Stimulated activated naive CD4-positive, alpha-beta T cell treated with Interleukin-2 at 50 U/mL for 16 hours (primary cell): ENCODE measurements at places on chromosomes 7 and 10.

DNA sequence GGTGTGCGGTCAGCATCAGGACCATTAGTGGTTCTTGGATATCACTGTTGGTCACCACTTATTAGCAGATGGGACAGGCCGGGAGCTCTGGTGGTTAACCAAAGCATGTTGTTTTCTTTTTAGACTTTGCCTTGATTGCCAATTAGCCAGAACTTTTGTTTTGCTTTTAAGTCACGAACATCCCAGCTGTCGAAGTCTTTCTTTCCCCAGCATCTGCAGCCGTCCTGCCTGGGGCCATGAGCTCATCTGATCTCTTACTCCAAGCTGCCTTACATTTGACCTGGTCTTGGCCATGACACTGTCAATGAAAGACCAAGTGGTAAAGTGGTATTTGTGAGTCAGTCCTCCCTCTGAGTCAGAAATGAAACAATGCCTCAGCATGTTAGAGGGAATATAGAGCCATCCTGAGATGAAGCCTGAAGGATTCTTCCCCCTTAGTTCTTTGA, 53.9 kb upstream of the CREB5 start:
- DNase-seq, result no peak

DNA sequence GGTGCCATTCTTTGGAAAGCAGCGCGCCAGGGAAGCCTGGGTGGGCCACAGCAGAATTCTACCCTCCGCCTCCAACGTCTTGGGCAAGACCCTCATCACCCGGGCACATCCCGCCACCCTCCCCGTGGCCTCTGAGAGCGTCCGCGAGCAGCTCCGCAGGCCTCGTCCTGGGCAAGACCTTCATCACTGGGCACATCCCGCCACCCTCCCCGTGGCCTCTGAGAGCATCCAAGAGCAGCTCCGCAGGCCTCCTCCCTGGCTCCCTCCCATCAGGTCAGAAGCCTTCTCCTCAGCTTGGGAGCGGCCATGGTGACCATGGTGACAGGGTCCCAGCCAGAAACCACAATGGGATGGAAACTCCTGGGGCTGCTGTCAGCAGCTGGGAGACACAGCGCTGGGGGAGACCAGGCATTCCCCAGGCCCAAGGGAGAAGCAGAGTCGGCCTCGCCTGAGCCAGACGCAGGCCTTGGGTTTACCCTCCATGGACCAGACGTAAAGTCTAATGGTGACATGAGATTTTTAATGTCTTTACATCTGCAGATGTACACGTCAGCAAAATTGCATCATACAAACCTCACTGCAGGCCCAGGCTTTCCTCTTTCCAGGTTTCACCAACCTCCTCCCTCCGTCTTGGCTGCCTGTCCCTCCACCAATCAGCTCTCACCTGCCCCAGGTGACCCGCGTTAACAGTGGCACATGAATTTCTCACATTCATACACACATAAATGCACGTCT, 55.1 kb upstream of the PPP2R2D start:
- DNase-seq, result no peak

- no peak for DNase-seq
Measured at GRCh38 chr10:11746883-11747539, 4.8 kb downstream of the ECHDC3 start.

DNA sequence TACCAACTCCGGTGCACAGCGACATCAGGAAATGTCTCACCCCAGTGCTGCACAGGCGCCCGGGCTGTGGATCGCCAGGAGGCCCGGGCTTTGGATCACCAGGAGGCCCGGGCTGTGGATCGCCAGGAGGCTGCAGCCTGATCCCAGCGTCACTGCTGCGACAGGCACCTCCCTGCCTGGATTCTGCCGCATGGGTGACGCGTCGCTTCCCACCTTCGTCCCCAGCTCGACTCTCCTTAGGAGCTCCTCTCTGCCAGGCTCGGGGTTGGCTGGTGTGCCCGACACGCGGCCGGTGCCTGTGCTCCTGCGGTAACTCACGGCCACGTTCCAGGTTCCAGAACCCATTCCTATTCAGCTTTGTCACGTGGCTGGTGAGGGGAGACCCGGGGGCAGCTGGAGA, 257.5 kb downstream of the DNAJB6 start:
- DNase-seq, result no peak

GRCh38 chr7:70621954-70622600, 509.9 kb upstream of the GALNT17 start:
- no peak for DNase-seq

- DNase-seq, result no peak
Measured at GRCh38 chr10:76466836-76467503, 1035.5 kb downstream of the LRMDA start.

GRCh38 chr7:48424731-48425130, 253.5 kb downstream of the ABCA13 start:
- DNase-seq, result no peak

DNA sequence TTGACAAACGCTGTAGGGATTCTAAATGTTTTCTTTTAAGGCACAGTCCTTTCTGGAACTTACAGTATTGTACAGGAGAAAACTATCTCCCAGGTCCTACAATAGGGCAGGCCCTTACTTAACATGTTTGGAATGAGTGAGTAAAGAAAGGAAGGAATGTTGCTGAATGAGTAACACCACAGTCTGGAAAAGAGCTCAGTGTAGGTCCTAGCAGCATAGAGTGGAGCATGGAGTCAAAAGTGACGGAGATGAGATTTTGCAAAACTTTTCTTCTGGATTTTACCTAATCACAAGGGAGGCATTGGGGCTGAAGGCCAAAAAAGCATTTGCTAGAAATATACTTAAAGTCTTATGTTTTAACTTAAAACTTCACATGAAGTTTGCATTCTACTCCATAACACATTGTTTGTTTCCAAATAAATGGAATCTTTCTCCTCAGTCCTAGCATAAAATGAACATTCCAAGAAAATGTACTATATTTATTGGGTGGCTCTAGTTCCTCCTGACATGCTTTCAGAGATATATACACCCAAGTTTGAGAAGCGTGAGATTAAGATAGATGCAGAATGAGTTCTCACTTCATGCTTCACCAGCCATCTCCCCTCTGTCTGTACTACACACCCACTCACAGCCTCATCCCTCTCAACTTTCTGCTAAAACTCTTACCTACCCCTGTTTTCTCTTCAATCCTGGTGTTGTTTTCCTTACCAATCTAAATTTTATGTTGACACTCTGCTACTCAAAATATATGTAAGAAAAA, 20.2 kb upstream of the ADD3 start:
- no peak for DNase-seq

GRCh38 chr10:97577701-97578100, 5.1 kb downstream of the ANKRD2 start:
- no peak for DNase-seq
